ENCODE measurements at places on chromosomes 2 and 18.

DNA sequence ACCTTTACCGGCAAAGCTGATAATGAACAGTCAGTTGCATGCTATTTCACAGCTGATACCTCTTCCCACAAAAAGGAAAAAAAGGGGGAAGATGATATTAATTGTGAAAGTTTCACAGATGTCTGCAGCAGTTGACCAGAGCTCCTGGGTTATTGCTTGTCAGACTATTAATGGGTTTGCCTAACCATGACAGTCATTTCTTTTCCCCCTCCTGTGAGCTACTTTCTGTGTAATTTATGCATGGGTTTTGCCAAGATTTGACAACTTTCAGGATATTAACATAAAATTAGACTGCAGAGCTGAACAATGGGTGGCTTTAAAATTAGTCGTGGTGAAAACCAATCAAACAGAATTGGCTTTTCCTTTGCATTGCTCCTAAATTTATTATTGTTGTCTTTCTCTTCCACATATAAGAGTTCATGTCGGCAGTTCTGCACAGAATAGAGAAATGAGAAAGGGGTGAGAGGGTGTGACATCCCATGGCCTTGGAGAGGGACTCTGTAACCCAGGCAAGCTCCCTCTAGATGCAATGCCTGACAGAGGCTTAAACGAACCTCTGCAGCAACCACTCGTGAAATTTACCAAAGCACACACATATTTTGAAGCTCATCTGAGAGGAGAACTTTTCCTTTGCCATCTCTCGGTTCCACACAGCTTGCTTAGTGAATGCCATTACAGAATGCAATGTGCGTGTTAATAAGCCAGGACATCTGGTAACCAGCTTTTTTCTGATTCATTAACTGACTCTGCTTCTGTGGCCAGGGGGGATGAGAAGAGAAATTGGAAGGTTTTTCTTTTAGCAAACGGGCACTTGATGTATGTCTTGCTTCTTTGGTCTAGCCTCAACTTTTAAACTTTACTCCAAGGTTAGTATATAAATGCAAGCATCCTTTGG lies 82.2 kb upstream of the ITGA4 start:
- no peak for DNase-seq

GRCh38 chr2:169528271-169528701 lies 18.8 kb downstream of the KLHL41 start:
- DNase-seq = peak; percentile 45

DNA sequence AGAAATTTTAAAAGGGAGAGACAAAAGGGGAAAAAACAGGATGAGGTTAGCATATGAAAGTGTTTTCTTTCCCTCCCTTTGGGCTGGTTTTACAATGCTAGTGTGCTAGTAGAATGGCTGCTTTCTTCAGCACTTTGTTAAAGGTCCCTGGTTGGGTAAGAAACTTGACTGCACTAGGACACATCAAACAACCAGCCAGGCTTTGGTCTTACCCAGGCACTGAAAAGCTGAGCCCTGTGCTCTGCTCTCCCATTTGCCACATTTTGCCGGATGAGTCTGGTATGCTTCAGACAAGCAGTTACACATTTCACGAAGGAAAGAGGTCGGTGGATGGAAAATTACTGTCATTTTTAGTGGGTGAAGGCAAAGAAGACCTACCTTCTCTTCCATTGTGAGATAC lies 242.0 kb downstream of the DPP10 start:
- no peak for DNase-seq

GRCh38 chr2:100321179-100321865 lies 979 bp downstream of the LONRF2 start:
- DNase-seq = peak; percentile 31

DNA sequence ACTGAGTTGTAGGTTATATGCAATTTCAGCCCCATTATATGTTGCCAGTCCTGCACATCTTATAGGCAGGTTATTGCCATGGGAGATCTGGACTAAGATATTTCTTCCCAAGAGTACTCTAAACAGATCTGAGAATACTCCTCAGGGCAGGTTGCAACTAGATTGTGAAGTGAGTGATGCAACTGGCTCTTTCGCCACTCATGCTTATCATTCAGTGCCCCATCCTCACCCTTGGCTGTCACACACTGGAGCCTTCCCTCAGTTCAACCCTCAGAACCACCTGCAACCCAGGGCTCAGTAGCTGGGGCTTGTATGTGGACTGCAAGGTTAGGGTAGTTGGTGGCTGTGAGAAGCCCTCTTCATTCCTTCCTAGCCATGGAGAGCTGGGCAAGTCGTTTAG lies 14.1 kb downstream of the MERTK start:
- no peak for DNase-seq

All from activated B cell treated with CpG ODN at 0.5 μM for 24 hours (primary cell).